ENCODE measurements at places on chromosomes 16 and 17.

DNA sequence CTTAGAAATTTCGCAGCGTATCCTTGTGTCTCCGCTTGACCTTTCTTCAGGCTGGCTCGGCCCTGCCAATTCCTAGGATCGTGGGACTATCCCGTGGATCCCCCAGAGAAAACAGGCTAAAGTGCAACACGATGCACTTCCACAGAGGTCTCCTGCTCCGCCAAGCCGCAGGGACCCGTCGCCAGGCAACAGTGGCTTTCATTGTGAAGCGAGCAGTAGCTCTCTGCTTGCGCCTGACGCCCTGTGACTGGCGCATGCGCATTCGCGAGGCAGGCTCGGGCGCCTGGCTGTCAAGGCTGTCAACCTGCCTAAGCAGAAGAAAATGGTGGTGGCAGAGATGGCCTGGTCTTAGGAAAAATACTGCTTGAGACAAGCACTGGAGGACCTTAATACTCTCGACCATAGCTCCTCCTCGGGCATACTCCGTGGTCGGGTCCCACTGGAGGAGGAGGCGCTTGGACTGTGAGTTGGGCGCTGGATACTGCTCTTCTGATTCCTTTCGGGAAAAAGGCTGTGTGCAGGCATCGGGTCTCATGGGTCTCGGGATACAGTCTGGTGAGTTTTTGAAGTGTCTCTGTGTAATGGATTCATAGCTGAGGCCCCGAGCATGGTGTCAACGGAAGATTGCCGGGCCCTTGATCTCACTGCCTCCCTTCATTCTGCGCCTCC is 2336.1 kb downstream of the TP53TG3F start:
- no peak for DNase-seq

- no peak for DNase-seq
These were observed 10.3 kb downstream of the PHB1 start for GRCh38 chr17:49404361-49404760.

- DNase-seq, result no peak
These were observed 77.1 kb downstream of the NXN start for GRCh38 chr17:902463-902862.

DNA sequence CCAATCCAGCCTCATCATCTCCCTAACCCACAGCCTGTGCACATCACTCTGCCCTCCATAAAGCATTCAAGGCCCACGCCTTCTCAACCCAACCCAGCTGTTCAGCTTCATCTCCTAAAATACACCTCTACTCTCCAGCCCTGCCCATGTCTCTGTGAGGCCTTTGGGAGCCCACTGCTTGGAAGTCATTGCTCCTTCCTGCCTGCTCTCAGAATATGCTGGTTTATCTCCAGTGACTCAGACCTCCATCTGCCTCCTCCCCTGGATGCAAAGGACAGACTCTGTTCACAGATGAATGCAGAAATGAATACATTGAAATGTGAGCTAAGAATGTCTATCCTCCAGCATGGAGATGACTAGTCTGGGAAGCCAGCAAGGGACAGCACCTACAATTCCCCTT is 19.0 kb downstream of the KCNG4 start:
- DNase-seq, result no peak

GRCh38 chr17:17358866-17359265 is 55.7 kb downstream of the NT5M start:
- DNase-seq, result no peak

DNA sequence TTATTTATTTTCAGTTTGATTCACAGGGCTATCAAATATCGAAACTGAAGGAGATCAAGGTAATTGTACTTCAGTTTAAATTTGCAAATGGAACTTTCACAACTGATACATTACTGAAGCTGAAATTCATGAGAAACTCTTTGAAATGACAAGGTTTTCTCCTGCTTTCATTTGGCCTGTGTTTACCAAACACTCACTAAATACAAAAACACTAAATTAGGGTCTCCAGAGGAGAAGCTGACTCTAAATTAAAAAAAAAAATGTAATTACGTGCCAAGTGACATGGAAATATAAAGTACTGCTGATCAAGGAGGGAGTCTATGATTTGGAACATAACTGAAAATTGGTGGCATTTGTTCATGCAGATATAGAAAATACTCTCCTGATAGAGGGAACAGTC is 205.8 kb downstream of the CDH11 start:
- no peak for DNase-seq

GRCh38 chr16:2206420-2206779 is 1.1 kb downstream of the MLST8 start:
- no peak for DNase-seq

GRCh38 chr17:28896884-28897768 is at the start of gene FLOT2:
Gene FLOT2 (minus strand): TSS chr17:28897733. CDS start chr17:28897574, 159 bp downstream.
- DNase-seq, result peak; percentile 39

GRCh38 chr16:68244903-68245853 is at the start of gene PLA2G15:
Gene PLA2G15 (plus strand): TSS chr16:68245373. CDS start chr16:68245427, 54 bp downstream.
- peak; percentile 69 for DNase-seq

DNA sequence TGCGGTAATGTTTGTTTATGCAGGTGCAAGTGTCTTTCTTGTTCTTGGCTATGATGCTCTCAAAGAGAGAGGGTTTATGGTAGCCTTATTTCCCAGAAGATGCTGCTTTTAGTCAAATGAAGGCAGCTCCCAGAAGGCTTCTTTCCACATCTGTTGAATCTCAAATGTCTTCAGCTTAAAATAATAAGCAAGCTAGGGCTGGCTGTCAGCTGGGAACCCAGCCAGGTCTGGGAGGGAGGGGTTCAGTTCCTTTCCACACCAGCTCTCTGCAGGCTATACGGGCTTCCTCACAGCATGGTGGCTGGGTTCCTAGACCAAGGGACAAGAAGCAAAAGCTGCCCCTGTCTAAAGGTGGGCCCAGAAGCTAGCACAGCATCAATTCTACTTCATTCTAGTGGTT is 47.4 kb upstream of the ATF7IP2 start:
- DNase-seq, result no peak

GRCh38 chr17:14098246-14098645 is 28.9 kb downstream of the COX10 start:
- DNase-seq, result no peak

DNA sequence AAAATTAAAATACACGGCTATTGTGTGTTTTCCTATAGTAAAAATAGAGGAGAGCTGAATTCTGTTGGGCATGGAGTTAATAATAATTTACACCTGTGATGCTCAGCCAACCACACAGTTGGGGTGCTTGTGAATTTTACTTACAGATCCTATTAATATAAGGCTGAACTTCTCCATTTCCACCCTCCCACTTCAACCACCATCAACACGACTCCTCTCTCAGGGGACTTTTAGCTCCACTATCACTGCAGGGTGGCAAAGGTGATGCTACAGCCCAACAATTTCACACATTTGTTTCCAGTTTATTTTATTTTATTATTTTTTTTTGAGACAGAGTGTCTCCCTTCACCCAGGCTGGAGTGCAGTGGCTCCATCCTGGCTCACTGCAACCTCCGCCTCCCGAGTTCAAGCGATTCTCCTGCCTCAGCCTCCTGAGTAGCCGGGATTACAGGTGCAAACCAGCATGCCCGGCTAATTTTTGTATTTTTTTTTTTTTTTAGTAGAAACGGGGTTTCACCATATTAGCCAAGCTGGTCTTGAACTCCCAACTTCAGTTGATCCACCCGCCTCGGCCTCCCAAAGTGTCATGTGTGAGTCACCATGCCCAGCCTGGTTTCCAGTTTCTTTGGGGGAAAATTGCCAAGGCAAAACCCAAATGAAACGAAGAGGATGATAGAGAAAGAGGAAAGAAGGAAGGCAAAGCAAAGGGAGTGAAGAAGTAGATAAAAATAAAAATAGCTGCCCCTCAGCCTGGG is 57.9 kb downstream of the GNA13 start:
- no peak for DNase-seq

- DNase-seq, result no peak
These were observed 9.1 kb downstream of the TSPOAP1 start for GRCh38 chr17:58319173-58320162.

DNA sequence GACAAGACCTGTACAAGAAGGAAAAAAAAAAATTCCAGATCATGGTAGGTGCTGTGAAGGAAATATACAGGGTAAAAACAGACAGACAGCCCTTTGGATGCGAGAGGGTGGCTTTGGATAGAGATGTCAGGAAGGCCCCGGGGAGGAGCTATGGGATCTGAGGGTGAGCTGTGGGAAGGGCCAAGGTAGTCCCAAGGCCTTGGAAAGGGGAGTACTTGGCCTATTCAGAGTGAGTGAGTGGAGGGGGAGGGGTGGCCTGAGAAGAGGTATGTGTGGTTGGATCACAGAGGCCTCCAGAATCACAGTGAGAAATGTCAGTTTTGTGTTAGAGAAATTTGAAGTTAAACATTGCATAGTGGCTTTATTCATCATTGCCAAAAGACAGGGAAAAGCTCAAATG is 31.2 kb upstream of the AKTIP start:
- no peak for DNase-seq
